Activated naive CD8-positive, alpha-beta T cell treated with anti-CD3 and anti-CD28 coated beads for 36 hours (primary cell): ENCODE measurements at places on chromosomes 4 and X.

- DNase-seq, result no peak
These were observed 312.7 kb upstream of the PPARGC1A start for GRCh38 chr4:24202579-24202978.

DNA sequence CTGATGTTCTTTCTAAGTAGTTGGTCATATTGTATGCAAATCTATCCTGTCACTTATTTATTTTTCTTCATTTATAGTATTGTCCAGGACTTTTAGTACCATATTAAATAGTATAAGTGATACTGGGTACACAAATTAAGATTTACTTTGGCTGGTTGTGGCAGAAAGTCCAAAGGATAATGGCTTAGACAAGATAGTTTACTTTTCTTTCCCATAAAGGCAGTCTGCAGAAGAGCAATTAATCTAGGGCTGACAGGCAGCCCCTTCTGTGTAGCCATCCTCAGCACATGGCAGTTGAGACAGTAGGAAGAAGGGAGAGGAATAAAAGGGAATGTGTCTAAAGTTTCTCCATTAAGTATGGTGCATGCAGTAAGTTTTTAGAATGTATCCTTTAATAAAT, 6.4 kb downstream of the RBM10 start:
- no peak for DNase-seq

GRCh38 chrX:126994032-126994600, 174.6 kb downstream of the PRR32 start:
- DNase-seq, result no peak

GRCh38 chr4:162016991-162017390, 146.8 kb downstream of the FSTL5 start:
- no peak for DNase-seq

- DNase-seq, result no peak
These were observed 16.3 kb upstream of the IDS start for GRCh38 chrX:149521438-149521837.

GRCh38 chr4:120720354-120720934, 202.1 kb downstream of the PRDM5 start:
- no peak for DNase-seq

- no peak for DNase-seq
These were observed 1534.6 kb upstream of the AGA start for GRCh38 chr4:178976861-178977260.

GRCh38 chr4:8856835-8857621, 14.6 kb downstream of the HMX1 start:
- no peak for DNase-seq
